ENCODE measurements at places on chromosomes 6 and 20.

GRCh38 chr6:72217626-72218025 is 331.3 kb downstream of the RIMS1 start:
- no peak for DNase-seq

- no peak for DNase-seq
Measured at GRCh38 chr20:16313917-16314316, 259.3 kb downstream of the KIF16B start.

GRCh38 chr6:111750753-111751673 is 122.2 kb downstream of the FYN start:
- peak; percentile 39 for DNase-seq

- DNase-seq: no peak
Measured at GRCh38 chr6:110741517-110741916, 73.8 kb downstream of the CDK19 start.

DNA sequence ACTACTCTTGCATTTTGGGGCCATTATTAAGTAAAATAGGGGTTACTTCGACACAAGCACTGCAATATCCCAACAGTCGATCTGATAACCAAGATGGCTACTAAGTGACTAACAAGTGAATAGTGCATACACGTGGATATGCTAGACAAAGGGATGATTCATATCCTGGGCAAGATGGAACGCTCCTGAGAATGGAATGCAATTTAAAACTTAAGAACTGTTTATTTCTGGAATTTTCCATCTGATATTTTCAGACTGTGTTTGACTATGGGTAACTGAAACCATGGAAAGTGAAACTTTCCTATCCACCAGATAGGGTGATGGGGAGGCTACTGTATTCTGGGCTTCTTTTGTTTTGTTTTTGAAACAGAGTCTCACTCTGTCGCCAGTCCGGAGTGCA is 66.5 kb downstream of the ILRUN start:
- DNase-seq: no peak

DNA sequence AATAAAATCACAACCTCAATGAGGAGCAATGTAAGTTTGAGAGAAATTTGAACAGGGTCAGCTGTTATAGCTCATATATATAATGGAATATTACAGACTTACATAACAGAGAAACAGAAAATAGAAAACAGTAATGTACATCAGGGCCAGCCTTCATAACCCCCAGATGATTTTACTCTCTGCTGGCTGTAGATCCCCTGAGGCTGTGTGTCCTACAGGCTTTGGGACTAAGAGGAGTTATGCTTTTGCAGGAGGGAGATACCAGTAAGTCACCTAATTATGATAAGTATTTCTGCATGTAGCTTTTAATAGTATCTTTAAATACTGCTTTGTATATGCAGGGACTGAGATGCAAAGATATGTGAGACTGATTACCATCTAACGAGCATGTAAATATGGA is 105.8 kb upstream of the ASCC3 start:
- DNase-seq: no peak

- DNase-seq: no peak
Measured at GRCh38 chr6:27139756-27140579, 107.5 kb upstream of the PRSS16 start.

DNA sequence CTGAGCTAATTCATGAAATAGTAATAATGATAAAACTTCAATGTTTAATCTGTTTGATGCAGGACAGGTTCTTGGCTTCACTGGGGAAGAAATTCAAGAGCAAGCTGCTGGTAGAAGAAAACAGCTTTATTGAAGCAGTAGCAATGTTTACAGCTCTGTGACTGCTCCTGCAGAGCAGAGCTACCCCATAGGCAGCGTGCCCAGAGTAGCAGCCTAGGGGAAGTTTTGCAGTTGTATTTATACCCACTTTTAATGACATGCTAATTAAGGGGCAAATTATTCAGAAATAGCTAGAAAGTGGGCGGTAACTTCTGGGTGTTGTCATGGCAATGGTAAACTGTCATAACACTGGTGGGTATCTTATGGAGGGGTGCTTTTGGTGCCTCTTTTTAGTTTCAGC is 518.0 kb downstream of the RFPL4B start:
- no peak for DNase-seq

Measured in stimulated activated naive CD8-positive, alpha-beta T cell treated with anti-CD3 and anti-CD28 coated beads, Interleukin-15, amount 100 ng/mL, for 72 hours (primary cell).